ENCODE measurements at places on chromosomes 4 and X.

DNA sequence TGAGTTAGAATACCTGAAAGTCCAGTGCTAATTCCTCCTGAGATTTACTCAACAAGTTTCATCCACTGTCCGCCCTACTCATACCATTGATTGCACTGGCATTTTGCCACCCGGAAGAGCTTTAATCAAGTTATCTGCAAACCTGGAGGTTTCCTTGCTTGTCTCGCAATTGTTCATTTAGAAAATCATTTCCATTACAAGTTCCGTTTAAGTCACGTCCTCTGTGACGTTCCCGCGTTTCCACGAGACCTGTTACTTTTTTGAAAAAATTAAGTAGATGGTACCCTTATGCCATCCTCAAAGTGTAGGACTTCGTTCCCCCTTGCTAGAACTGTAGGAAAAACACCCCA lies 761 bp upstream of the FRYL start:
- DNase-seq: no peak

DNA sequence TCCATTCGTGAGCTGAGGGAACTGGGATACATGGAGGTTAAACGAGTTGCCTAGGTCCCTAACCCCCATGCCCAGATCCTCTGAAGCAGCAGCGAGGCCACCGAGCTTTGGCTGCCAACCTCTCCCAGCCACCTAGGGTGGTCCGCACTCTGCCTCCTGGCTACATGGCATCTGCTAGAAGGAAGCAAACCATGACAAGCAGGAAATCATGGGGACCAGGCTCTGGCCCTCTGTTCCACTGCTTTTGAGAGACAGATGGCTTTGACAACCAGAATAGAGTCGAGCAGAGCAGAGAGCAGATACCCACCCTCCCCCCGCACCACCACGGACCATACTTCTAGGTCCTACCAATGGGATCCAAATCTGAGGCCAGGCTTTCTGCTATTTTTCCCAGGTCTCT lies 37.5 kb upstream of the NKRF start:
- DNase-seq: no peak

- DNase-seq: no peak
These were observed 182.5 kb upstream of the INTU start for GRCh38 chr4:127450276-127450675.

- DNase-seq: no peak
These were observed 218.5 kb upstream of the FGF13 start for GRCh38 chrX:138929926-138930582.

DNA sequence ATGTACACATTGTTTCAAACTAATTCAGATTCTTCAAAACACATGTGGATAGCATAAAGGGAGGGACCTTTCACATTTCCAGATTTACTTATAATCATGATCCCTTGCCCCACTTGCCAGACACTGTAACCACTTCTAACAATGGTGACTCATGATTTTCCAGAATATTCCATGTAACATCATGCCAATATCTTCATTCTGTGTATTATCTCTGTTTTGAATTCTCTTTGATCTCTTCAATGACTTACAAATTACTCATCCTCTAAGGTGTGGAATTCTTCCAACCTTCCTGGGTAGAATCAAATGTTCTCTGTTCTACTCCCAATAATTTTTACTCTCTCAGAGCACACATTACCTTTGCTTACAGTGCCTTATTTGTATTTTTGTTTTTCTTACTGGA lies 517.1 kb downstream of the PCDH7 start:
- no peak for DNase-seq

GRCh38 chr4:14883166-14883565 lies 119.1 kb upstream of the CPEB2 start:
- no peak for DNase-seq

DNA sequence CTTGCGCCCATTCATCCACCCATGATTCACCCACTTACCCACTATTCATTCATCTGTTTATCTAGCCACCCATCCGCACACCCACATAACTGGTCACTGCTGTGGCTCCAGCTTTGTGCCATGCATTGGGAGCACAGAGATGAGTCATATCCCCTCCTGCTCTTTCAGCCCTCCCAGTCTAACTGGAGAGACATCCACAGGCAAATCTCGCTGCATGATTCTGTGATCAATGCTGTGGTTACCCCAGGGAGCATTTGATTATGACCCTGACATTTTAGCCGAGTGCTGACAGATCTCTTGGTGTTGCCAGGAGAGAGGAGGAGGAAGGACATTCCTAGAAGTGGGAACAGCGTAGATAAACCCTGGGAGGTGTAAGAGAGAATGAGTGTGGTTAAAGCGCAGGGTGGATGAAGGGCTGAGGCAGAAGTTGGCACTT lies 10.4 kb upstream of the PORCN start:
- no peak for DNase-seq

- no peak for DNase-seq
These were observed 19.1 kb downstream of the FGF2 start for GRCh38 chr4:122845760-122846159.

GRCh38 chr4:158410272-158410671 lies 111.4 kb upstream of the RXFP1 start:
- no peak for DNase-seq

- DNase-seq: no peak
These were observed 101.5 kb downstream of the MXRA5 start for GRCh38 chrX:3244955-3245354.

DNA sequence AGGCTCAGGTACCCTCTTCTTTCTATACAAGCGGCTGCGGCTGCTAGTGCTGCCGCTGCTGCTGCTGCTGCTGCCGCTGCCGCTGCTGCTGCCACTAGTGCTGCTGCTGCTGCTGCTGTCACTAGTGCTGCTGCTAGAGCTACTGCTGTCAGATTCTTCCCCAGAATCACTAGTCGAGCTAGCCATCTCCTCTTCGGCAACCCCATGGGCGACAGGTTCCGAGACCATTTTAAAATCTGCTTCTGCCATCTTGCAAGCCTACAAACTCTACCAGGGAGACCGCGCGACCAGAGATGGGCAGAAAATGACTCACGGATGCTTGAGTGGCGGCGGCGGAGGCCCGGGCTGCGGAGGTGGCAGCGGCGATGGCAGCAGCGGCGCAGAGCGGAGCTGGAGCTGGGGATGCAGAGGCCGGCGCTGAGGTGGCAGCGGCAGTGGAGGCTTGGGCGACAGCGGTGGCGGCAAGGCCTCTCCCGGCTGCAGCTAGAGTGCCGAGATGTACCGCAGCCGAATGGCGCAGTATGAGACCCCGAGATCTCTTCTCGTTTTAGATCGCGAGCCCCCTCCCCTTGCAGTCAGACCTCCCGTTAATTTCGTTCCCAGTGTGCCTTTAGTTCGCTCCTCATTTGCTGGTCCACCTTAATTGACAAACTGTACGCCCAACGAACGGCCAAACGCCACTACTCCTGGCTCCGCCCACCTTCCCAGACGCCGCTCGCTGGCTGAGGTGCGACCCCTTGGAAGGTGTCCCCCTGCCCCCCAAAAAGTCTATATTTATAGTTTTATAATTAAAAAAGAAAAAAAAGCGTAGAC lies at the start of gene NAP1L3:
TSS of gene NAP1L3 (minus strand) at position 523 of the 813 bp plus-strand sequence. CDS start at position 249, 274 bp downstream.
- DNase-seq: peak; percentile 45

DNA sequence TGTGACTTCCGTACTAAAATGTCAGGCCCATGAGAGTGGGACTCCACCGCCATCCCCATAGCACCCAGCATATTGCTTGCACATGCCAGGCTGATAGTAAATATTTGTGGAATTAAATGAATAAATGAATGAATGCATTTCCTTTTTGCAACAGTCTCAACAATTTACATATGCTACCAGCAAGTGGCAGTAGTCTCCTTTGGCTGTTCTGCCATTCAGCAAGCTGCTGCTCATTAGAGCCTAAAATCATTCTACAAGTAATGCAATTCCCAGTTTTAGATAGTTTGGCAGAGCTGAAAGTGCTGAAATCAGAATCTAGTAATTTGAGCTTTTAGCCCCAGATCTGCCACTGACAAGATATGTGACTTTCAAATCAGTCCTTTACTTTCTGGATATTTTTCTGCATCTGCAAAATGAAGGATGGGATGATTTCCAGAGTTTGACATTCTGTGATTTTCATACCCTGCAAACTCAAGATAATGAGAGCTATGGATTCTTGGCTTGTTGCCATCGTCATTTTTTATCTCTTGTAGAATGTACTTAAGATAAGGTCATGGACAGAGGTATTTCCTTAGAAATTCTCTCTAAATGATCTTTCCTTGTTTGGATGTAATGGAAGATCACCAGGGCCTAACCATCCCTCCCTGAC lies 35.7 kb upstream of the INTS6L start:
- no peak for DNase-seq

- DNase-seq: no peak
These were observed 531.9 kb downstream of the INPP4B start for GRCh38 chr4:142314247-142314646.

DNA sequence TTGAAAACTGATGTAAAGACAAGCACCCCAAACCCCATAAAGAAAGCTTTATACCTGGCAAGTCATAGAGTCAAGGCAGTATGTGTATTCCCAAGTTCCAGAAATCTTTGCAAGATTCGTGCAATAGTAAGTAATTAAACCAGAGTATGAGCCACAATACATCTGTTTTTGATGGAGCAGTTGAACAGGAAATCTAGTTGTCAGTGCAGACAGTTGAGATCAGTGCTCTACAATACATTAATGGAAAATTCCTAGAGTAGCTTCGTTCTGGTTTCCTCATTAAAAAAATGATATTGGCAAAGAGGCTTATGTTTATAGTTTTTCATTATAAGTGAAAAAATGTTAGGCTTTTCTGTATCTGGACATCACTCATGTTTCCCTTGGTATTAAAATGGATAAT lies 575.3 kb downstream of the TRIML1 start:
- DNase-seq: no peak

- no peak for DNase-seq
These were observed 137.8 kb upstream of the DUSP21 start for GRCh38 chrX:44705817-44706551.

GRCh38 chr4:73212982-73213730 lies 45.4 kb downstream of the ANKRD17 start:
- DNase-seq: no peak

GRCh38 chr4:52575406-52575805 lies 83.7 kb downstream of the USP46 start:
- no peak for DNase-seq

DNA sequence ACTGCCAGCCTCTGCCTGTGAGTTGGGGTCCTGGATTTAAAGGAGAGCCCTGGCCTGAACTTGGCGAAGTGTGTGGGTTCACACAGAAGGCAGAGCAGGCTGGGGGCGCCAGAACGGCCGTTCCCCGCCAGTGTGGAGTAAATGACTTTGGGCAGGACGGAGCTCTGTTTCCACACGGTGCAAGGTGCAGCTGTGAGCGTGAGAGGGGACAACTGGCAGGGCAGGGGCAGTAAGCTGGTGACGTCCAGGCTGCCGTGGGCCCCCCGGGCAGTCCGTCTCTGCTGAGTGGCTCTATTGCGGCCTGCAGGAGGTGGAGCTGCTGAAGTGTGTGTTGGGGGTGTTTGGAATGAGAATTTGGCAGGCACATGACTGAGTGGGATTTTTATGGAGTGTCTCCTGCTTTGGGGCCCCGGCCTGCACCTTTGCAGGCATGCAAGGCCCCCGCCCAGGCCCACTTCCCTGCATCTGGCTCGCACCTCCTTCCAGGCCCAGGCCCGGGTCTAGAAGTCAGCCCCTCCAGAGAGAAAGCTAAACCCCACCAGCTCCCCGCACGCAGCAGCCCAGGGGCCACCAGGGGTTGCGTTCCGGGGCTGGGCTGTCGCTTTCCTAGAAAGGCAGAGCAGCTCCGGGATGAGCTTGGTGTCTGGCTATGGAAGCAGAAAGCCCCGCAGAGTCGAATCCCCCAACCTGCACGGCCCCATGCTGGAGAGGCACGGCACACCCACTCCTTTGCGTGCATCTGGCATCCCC lies 62.2 kb upstream of the GRPEL1 start:
- DNase-seq: no peak

DNA sequence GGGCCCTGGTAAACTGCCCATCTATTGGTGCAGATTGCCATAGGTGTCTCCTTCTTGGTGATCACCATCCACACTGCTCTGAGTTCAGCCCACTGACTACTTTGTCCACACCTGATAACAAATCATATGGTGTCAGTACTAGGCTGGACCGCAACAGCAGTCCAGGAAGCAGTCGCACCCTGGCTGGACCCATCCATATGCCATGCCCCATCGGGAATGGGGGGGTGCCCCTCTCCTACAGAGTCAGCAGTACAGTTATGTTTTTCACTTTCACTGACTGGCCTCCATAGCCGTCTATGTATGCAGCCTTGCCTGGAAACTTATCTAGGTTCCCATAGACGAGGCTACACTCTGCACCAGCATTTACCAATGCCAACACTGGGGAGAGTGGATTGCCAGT lies 226.1 kb downstream of the ADGRL3 start:
- no peak for DNase-seq

DNA sequence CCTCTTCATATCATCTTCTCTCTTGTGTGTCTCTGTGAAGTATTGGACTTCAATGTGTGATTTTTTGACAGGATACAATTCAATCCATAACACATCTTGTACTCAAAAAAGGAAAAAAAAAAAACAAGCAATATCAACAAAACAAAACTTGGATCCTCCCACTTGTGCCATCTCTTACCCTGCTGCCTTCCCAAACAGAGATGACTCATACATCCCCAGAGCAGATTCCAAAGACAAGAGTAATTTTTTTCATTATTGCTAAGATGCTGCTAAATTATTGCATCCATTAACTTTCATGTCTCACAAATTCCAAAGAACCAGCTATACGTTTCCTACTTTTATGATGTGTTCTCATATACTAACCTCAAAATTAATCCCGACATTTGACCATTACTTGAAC lies 479.2 kb downstream of the GBA3 start:
- no peak for DNase-seq

DNA sequence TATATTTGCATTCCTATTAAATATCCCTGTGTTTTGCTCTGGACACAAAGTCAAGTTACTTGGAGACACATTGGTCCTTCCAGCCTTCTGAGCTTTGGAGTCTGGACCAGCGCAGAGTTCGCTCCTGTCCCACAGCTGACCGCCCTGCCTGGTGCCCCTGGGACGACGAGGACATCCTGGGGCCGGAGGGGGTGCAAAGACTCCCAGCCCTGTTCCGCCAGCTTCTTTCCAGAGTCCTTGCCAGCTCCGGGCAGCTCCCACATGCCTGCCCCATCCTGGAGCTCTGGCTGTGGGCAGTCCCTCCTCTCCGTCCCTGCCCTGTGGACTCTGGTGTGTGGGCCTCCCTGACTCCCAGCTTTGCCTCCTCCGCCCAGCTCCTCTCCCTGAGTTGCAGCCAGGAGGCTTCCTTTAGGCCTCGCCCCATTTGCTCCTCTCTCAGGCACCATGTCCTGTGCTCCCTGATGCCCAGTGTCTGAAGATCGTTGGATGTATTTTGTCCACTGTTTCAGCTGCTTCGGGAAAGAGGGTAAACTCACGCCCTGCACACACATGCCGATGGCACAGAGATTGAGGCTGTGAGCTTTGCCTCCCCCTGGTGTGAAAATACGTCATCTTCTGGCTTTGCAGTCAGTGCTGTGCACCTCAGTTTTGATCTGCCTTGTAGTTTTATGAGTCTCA lies 4.9 kb upstream of the PCGF3 start:
- no peak for DNase-seq

Measured in stimulated activated CD8-positive, alpha-beta memory T cell treated with anti-CD3 and anti-CD28 coated beads, Interleukin-15, amount 100 ng/mL, for 48 hours (primary cell).